ENCODE measurements at places on chromosomes 3 and 15. TPM values are rescaled to one million over a fixed set of nuclear protein-coding genes. Genes with fewer than 3 reads are reported as not detected.

The DNAH12 gene
- not detected for total RNA-seq

The ALPK3 gene
- total RNA-seq, result 0.20 TPM

The ALG1L2 gene
- total RNA-seq, result not detected

The TRIM42 gene
- not detected for total RNA-seq

The CELF6 gene
- 0.18 TPM for total RNA-seq

The PLSCR2 gene
- not detected for total RNA-seq

The GCNT3 gene
- not detected for total RNA-seq

The TERC gene
- total RNA-seq, result 204 TPM

The IGF2BP2 gene
- 40.1 TPM for total RNA-seq

The CP gene
- 93.2 TPM for total RNA-seq

The UROC1 gene
- total RNA-seq, result not detected

The SUSD5 gene
- 9.2 TPM for total RNA-seq

The GRK7 gene
- not detected for total RNA-seq

The CHRNA7 gene
- total RNA-seq, result 1.3 TPM

Measured in G401 (cell line).